Frontal cortex (tissue), 4 donors: ENCODE measurements at places on chromosomes 4 and X. TPM values are rescaled to one million over a fixed set of nuclear protein-coding genes. Genes with fewer than 3 reads are reported as not detected.

Gene CFAP99
- total RNA-seq: not detected

Gene NSUN7
- total RNA-seq: 11.0 TPM

Gene FAM184B
- 5.3 TPM for total RNA-seq

Gene RGN
- total RNA-seq: 2.9 TPM

Gene RAI2
- 2.9 TPM for total RNA-seq

Gene CT55
- total RNA-seq: not detected

Gene TCEAL7
- total RNA-seq: 107 TPM

Gene UBL4A
- 39.1 TPM for total RNA-seq

Gene TRAM1L1
- total RNA-seq: 28.9 TPM

Gene TMSB15C
- 43.2 TPM for total RNA-seq

Gene KLHL4
- 31.4 TPM for total RNA-seq

Gene TAF7L
- 0.41 TPM for total RNA-seq

Gene CT45A3
- total RNA-seq: not detected

Gene SORCS2
- 4.9 TPM for total RNA-seq

Gene MAGEA2
- not detected for total RNA-seq

Gene SHISA3
- under 0.01 TPM for total RNA-seq

Gene PAGE1
- 0.41 TPM for total RNA-seq
